IPS DF 19.7 (cell line): ENCODE measurements at places on chromosomes 4 and X.

GRCh38 chrX:13939741-13940597 is 89.7 kb downstream of the GEMIN8 start:
- no peak for DNase-seq

DNA sequence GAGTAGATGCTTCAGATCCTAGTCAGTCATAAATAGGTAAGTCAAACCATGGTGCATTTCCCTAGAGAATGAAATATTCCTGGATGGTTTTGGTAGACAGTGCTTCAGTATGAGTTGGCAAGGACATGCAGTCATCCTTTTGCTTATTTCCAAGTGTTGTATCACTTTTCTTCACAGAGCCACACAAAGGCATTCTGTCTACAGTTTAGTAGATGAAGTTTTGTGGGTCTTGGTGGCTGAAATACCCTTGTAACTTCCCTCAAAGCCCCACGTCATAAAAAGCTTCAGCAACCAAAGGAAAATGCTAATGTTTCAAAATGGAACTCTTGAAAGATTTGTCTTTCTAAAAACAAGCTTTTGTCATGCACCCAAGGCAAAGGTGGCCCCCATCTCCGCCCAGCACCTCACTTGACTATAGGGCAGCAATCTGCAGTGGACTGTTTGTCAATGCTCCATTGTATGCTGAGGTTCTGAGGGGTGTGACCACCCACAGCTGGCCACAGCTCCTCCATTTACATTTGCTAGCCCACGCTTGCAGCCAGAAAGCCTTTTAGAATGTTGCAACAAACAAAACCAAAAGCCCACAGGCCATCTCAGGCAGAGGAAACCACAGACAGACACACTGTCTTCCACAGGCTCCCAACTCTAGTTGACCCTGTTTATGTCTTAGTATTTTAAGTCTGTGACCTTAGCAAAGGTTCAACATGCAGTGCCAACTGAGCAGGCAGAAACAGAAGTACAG is 87.1 kb upstream of the FAM9C start:
- no peak for DNase-seq

- DNase-seq, result no peak
Observed at GRCh38 chr4:156764145-156764544, 207.5 kb downstream of the PDGFC start.

GRCh38 chr4:61203436-61203790 is 3.3 kb downstream of the ADGRL3 start:
- DNase-seq, result no peak

- no peak for DNase-seq
Observed at GRCh38 chr4:26088433-26088928, 174.5 kb downstream of the SMIM20 start.

GRCh38 chrX:139890991-139891700 is 41.7 kb downstream of the ATP11C start:
- no peak for DNase-seq

DNA sequence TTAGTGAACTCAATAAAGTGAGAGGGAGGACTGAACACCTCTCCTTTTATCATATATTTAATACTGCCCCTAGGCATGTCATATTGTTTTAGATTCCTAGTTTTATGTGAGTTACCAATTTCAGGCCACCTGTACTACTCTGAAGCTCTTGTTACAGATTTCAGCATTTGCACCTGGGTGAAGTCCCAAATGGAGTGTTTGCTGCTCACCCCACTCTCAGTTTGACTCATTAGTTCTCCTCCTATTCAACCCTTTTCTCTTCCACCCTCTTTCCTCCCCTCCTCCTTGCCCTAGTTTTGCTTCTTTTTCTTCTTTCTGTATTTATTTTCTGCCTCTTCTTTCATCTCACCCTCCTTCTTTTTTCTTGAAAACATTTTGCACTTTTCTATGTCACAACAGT is 1852.2 kb upstream of the IGFBP7 start:
- no peak for DNase-seq

GRCh38 chrX:130418066-130418465 is 16.3 kb downstream of the RBMX2 start:
- no peak for DNase-seq

DNA sequence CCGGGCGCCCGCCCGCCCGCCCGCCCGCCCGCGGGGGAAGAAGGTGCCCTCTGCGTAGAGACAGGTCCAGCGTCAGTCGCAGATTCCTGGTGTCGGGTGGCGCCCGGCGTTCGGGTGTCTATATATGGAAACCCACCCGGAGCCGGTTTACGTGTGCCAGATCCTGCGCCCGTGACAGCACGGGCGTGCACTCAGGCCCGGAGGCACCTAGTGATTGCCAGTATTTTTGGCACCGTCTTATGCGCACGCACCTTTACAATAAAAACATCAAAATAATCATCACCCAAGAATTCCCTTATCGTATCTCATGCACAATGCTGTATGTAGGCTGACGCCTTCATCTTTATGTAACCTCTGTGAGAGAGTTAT is 519 bp downstream of the SLC25A4 start:
- DNase-seq, result no peak

- DNase-seq, result no peak
Observed at GRCh38 chrX:51641421-51642021, 22.8 kb upstream of the CENPVL3 start.

- DNase-seq, result no peak
Observed at GRCh38 chrX:153667956-153668396, 5.6 kb downstream of the PNCK start.

GRCh38 chr4:156255230-156256007 is 301.8 kb upstream of the CTSO start:
- no peak for DNase-seq

DNA sequence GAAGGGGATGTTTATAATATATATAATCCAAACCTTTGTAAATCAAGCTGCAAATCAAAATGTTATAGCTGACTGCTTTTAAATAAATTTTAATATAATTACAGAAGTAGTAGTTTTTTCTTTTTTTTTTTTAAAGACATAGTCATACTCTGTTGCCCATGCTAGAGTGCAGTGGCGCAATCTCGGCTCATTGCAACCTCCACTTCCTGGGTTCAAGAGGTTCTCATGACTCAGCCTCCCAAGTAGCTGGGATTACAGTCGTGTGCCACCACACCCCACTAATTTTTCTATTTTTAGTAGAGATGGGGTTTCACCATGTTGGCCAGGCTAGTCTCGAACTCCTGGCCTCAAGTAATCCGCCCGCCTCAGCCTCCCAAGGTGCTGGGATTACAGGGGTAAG is 178.7 kb downstream of the FBXW7 start:
- DNase-seq, result no peak
